ENCODE measurements at places on chromosomes 3 and 15.

DNA sequence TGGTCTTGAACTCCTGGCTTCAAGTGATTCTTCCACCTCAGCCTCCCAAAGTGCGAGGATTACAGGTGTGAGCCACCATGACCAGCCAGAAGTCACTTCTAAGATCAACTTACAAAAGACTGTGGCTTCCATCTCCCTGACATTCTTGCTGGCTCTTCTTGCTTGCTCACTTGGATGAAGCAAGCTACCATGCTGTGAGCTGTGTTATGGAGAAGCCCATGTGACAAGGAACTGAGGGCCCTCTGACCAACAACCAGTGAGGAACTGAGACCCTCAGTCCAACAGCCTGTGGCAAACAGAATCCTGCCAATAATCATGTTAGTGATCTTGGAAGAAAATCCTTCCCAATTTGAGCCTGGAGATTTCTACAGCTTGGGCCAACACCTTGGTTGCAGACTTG, 7.2 kb upstream of the VPS8 start:
- no peak for DNase-seq

- no peak for DNase-seq
Measured at GRCh38 chr3:140092848-140093536, 158.0 kb downstream of the CLSTN2 start.

- peak; percentile 83 for DNase-seq
Measured at GRCh38 chr15:57245130-57245529, 131.2 kb upstream of the CGNL1 start.

- no peak for DNase-seq
Measured at GRCh38 chr3:119937229-119937628, 155.3 kb downstream of the NR1I2 start.

GRCh38 chr3:127222664-127223063, 29.7 kb downstream of the PRR23E start:
- no peak for DNase-seq

DNA sequence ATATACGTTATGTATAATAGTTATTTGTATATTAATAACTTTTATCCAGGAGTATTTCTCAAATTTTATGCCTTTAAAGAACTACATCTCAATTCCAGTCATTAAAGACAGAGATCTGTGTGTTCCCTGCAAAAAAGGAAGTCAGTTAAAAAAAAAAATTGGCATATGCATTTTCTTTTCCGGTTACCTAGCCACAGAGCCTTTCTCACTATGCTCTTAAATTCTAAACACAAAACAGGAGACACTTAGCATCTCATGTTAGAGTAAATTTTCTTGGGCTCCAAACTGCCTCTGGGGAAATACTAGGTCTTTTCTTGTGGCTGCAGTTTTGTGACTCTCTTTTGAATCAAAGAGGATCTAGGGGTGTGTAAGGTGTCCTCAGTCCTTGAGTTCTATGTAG, 105.9 kb downstream of the KCNH8 start:
- no peak for DNase-seq

GRCh38 chr3:193831495-193832455, 238.8 kb downstream of the OPA1 start:
- DNase-seq: no peak

DNA sequence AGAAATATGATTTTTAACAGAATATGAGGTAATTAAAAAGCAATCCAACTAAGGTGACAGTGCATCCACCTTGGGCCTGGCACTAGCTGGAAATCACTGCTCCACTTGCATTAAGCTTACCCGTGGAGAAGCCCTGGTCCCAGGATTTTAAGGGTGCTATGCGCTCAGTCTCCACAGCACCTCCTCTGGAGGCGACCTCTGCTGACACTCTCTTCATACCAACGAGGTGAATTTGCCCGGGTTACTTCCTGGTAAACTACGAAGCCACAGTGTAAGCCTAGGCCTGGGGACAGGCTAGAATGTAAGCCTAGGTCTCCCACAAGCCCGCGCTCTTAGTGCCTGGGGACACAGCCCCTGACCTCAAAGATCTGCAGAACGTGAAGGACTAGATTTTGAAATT, 793 bp downstream of the APOD start:
- DNase-seq: peak; percentile 14

DNA sequence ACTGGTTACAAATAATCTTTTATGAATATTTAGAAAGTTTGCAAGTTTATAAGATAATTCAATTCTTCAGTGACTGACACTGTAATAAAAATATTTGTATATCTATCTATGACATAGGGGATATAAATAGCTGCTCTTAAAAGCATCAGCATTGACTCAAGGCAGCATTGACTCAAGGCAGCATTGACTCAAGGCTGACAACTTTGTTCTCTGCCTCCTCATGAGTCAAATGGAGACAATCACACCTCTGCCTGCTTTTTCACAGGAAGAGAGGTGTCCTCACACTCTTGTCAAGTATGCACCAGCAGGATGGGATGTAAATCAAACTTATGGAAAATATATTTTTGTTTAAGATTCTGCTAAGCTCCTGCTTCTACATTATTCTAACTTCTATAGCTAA, 1173.1 kb downstream of the NSUN3 start:
- no peak for DNase-seq

DNA sequence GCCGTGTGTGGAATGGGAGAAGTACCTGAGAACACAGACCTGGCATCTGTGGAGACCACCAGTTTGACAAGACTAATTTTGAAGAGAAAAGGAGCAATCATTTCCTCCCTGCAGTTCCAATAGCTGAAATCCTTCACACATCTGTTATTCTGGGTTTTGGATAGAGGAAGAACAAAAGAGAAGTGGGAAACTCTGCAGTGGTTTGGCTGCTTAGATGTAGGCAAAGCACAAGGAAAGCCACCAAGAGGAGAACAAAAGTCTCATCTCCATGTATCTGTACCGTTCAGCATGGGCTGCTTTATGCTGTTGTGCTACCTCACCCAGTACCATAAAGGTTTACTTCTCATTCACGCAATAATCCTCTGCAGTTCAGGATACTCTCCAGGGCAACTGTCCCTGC, 153.1 kb upstream of the COL8A1 start:
- DNase-seq: no peak

DNA sequence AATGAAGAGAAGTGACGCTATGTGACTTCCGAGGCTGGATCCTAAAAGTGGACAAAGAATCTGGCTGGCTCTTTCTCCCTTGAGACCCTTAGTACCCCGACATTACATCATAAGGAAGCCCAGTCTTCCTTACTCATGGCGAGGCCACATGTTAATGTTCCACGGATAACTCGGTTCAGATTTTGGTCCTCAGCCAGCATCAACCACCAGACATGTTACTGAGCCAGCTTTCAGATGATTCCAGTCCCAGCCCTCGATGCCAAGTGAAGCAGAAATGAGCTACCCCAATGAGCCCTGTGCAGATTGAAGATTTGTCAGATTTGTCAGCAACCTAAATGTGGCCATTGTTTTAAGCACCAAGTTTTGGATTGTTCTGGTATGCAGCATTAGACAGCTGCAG, 46.6 kb downstream of the SLCO2A1 start:
- no peak for DNase-seq

DNA sequence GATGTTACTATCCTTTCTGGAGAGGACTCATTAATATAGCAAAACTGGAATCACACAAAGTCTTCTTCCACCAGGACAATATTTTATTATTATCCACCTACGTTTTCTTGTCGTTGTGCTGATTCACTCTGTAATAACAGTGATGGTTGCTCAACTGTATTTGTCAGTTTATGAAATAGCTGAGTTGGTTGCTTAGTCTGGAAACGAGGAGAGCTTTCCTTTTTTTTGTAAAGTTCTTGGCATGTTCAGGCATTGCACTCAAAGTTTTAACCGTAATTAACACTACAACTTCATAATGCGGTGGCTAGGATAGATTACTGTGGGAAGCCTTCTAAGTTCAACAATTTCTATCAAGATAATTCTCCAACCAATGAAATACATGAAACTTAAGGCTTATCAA, 131.2 kb downstream of the RAP2B start:
- no peak for DNase-seq

DNA sequence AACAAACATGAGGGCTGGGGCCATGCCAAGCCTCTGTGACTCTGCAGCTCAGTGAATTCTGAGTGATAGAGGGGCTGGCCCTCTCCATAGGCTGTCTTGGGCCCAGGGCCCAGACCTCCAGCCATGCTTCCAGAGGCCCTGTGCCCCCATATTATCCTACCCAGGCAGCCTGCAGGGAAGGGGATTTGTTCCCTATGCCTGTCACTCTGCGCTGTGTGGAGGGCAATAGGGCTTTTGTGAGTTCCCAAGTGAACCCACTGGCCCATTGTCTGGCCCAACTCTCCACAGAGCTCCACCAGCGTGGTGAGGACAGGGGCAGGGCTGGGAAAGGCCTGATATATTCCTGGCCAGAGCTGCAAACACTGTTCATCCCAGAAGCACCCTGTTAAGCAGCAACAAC, 113.2 kb downstream of the EPHB1 start:
- no peak for DNase-seq

DNA sequence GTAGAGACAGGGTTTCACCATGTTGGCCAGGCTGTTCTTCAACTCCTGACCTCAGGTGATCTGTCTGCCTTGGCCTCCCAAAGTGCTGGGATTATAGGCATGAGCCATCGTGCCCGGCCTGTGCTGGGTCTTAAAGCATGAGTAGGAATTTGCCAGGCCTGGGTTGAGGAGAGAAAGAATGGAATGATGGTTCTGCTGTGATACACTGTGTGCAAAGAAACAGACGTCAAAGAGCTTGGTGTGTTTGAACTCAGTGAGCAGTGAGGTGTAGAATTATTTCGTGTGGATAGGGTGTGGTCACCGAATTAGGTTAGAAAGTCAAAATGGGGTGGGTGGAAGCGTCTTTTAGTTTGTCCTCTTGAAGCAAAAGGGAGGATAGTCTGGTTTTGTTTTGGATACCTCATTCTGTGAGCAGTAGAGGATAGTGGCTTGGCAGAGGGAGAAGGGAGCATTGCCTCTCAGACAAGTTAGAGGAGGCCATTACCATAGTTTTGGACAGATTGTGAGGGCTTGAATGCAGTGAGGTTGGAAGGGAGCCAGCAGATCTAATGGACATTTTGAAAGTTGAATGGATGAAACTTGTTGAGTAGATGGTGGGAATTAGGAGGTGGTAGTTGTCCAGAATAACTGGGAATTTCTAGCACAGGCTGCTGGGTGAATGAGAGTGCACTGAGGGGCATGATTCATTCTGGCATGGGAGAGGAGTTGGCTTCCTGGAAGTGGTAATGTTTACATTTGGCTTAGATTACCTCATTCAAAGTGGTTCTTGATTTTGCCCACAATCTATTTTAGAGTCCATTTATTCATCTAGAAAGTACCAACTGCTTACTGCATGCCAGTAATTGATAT, 27.2 kb downstream of the AKAP13 start:
- no peak for DNase-seq

GRCh38 chr15:78104119-78104479, 11.7 kb downstream of the SH2D7 start:
- no peak for DNase-seq

DNA sequence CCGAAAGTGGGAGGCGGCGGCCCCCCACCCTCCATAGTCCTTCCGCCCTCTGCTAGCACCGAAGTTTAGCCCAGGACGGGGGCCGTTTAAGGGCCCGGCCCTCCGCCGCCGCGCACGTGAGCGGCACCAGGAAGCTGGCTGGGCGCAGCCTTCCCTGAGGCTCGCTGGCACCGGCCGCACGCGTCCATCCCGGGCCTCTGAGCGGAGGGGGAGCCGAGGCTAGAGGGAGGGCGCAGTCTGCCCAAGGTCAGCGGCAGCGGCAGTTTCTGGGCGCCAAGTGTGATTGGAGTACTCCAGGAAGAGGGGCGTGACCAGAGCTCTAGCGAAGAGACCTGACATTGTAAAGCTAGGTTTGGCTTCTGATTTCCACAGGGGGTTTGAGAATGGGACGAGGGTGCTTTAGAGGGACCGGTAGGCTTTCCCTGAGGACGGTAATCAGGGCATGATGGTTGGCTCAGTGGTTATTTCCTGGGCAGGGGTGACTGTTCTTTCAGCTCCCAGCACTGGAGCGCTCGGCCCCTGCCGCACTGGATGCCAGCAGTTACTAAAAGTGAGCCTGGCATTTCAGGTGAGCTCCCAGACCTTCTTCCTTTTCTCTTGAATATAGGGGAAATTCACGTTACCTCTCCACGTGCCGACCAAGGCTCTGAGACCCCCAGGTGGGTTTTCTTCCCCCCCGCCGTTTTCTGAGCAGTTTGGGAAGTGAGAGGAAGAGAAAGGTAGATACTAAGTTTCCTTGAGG, 853 bp downstream of the TEX264 start:
- peak; percentile 72 for DNase-seq

DNA sequence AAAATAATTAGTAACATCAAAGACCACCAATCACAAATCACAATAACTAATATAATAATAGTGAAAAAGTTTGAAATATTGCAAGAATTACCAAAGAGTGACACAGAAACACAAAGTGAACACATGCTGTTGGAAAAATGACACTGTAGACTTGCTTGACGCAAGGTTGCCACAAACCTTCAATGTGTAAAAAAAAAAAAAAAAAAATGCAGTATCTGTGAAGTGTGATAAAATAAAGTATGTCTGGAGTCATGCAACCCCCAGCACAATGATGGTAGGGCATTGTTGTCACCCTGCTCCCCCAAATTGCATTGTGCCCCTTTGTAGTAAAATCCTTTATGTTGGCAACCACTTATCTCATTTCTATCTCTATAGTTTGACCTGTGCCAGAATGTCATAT, 190.6 kb downstream of the PLCL2 start:
- DNase-seq: no peak

GRCh38 chr3:195461594-195462307, 18.9 kb upstream of the ACAP2 start:
- peak; percentile 59 for DNase-seq

GRCh38 chr3:136602818-136603217, 149.4 kb downstream of the STAG1 start:
- DNase-seq: no peak

DNA sequence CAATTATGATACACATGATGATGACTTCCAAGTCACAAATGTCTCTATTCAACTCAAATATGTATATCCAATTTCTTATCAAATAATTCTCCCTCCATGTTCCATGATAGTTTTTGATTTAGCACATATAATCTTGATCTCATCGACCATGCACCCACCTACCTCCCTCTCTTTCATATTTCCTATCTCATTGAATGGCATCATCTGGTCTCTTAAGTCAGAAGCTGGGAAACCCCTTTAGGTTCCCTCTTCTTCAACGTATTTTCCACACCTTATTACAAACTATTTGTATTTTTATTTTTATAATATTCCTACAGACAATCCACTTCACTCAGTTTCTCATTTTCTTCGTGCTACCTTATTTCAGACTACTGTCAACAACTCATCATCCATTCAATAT, 56.9 kb upstream of the DPH6 start:
- no peak for DNase-seq

DNA sequence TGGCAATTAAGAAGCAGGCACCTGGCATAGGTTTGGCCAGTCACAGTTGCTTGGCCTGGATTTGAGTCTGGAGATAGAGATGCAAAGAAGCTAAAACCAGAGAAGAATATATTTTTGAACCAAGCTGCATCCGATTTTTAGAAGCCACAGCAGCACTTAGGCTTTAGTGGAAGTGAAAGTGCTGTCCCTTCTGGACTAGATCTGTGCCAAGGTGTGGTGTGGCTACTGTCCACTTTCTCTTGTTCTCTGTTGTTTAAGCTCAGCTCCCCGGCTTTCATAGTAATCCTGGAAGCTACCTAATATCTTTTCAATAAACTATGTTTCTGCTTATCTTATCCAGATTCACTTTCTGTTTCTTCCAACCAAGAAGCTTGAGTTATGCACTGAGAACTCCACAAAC, 183.4 kb upstream of the THRB start:
- DNase-seq: no peak

All from NCI-H1417 (cell line).